Stimulated activated CD4-positive, alpha-beta T cell treated with anti-CD3 and anti-CD28 coated beads, Interleukin-4, amount 100 ng/mL, for 1 hour (primary cell): ENCODE measurements at places on chromosomes 12 and 14.

DNA sequence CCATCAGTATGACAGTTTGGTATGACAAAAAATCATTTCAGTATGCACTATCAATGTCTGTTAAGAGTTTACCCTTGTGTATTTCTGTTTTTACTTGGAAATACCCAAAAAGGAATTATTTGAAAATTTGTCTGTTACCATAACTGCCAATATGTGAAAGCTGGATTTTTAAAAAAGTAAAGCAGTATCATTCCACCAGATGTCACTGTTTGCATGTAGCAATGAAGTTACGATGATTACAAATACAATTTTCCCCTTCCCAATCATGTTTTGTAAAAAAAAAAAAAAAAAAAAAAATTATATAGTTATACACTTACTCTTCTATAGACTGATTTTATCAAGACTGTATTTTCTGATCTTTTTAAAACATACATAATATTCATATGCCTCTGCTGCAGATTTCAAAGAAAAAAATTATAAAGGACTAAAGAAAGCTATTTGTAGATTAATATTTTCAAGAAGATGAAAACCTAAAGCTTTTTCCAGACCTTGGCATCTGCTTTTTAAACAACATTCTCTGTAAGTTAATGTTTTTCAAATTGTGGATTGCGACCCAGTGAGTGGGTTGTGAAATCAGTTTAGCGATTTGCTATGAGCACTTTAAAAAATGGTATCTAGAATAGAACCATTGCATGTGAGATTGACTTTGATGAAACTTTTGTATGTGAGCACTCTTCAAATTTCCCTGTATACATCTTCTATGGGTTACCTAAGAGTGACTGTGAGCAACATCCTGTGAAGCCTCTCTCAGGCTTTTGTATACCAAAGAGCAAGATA lies 114.2 kb downstream of the TTC6 start:
- no peak for DNase-seq

DNA sequence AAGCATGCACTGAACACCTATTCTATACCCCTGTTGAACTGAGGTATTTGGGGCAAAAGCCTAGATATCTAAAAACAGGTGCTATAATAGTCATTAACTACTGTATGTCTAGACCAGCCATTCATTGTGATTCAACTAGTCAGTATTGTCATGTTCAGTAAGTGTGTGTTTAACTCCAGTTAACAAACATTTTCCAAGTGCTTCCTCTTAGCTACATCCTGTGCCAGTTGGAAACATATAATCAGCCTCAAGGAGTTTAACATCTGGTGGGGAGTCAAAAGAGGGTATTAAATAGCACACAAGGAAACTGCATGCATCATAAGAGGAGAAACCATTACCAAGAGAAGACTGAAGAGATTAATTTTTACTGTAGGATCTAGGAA lies 20.4 kb downstream of the TMTC1 start:
- DNase-seq = no peak

GRCh38 chr14:67918838-67919237 lies 99.3 kb downstream of the RAD51B start:
- DNase-seq = no peak

DNA sequence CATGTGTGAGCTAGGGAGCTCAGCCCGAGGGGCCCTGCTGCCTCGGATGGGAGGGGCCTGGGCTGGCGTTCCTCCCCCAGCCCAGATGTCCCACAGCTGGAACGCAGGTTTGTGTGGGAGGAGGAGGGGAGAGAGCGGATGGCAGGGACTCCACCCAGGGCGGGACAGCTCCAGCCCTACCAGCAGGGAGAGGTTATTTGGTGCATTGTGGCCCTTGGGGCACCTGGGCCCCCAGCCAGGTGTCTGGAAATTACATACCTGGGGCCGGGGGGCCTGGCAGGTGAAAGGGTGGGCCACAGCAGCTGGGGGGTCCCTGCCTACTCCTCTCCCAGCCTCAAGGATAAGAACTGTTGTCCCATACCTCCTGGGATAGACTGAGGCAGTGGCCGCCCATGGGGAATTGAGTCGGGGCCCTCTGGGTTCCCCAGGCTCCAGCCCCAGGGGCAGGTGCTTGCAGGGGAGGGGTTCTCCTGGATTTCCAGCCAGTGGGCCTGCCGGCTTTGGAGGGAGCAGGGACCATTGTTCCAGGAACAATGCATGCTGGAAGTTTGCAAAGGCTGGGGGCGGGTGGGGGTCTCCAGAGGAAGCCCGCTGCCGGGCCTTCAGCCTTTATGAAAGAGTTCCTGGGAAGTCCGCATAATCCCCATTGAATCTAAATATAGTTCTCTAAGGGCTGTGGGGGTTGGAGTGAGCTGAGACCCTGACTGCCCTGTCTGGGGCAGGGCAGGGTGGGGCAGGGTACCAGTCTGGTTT lies 1.2 kb downstream of the KIF26A start:
- no peak for DNase-seq

- DNase-seq = no peak
Measured at GRCh38 chr12:93602897-93603668, 30.6 kb downstream of the SOCS2 start.

- no peak for DNase-seq
Measured at GRCh38 chr12:130128790-130129735, 33.2 kb upstream of the FZD10 start.

GRCh38 chr12:53820514-53821306 lies 68.9 kb upstream of the CISTR start:
- no peak for DNase-seq

DNA sequence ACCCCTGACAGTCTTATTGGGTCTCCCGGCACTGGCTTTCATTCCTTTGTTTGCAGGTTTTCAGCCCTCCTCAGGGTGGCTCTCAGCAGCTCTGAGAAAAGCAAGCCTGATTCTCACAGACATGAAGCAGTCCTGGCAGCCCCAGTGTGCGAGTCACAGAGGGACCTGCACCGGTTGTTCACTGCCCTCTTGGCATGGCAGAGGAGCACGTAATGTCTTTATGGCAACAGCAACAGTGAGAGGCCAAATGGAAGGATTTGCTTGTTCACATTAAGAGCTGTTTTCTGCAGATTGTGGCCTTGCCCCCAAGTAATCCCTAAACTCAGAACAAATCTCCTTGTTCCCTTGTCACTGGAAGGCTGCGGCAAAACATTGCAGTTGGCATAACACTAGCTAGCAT lies 3.4 kb downstream of the KCNA5 start:
- DNase-seq = no peak

DNA sequence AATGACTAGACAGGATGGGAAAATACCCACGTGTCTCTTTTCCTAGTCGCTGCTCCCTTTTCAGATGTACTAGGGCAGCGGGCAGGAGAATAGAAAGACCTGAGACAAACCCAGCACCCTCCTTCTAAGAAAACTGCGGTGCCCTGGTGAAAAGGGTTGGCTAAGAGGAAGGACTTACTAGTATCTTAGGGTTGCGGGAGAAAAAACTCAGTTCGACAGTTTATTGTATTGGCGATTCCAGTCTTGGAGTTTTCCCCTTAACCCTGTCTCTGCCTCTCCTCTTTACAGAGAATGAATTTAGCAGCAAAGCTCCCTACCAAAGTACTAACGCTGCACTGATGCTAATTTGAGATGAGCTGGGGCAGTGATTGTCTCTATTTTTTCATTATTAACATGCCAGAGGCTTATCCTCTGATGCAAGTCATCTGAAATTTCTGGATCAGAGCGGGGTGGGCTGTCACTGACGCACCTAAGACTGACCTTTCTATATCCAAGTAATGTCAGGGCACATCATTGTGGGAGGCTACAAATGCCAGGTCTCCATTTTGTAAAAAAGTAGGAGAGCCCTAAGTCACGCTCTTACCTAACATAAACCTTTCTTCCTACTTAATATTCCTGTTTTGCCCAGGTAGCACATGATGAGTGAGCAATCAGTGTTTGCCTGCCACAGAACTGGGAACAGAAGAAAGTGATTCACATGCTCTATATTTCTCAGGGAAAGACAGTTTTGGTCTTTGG lies 916 bp upstream of the PAWR start:
- DNase-seq = no peak

- DNase-seq = no peak
Measured at GRCh38 chr14:63401646-63402045, 82.9 kb upstream of the GPHB5 start.

- no peak for DNase-seq
Measured at GRCh38 chr12:95573951-95574576, 22.8 kb upstream of the USP44 start.

DNA sequence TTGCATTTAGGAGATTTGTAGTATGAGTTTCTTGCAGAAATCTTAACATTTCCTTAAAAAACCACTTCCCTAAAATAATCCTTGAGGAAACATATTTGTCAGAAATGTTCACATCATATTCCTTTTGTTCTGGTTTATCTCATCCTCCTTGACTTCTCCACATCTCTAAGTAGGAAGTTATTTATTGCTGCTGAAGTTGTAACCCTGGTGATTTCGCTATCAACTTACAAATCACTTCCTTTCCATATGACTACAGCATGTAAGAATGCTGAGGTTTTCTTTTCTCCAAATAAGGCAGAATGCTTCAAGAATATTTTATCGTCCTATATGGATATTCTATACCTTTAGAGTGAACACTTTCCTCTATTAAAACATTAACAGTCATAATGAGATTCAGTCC lies 751.7 kb downstream of the NRXN3 start:
- no peak for DNase-seq

DNA sequence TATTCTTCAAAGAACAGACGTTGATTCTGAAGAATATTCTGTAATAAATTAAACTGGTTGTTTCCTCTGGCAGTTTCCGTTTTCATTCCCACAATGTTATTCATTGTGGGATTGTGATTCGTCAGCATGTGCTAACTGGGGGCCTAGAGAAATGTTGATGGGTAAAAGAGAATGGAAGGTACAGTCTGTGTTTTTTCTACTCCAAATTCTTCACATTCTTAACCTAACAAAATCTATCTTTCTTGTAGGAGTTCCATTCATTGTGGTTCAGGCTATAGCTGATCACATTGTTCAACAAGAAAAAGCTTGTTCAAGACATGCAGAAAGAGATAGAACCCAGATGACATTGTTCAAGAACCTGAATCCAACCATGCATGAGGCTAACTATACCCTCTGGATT lies 5.9 kb downstream of the CD163 start:
- DNase-seq = no peak

GRCh38 chr14:32709027-32709426 lies 229.7 kb upstream of the NPAS3 start:
- no peak for DNase-seq

DNA sequence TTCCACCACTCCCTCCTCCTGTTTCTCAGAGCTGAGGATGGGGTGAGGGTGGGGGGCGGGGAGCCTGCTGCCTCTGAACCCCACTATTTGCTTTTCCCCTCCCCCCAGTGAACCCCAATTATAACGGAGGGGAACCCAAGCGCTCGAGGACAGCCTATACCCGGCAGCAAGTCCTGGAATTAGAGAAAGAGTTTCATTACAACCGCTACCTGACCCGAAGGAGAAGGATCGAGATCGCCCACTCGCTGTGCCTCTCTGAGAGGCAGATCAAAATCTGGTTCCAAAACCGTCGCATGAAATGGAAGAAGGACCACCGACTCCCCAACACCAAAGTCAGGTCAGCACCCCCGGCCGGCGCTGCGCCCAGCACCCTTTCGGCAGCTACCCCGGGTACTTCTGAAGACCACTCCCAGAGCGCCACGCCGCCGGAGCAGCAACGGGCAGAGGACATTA lies 1.1 kb downstream of the HOXC4 start:
- no peak for DNase-seq

- DNase-seq = no peak
Measured at GRCh38 chr14:106803379-106803778, 1277.0 kb downstream of the TMEM121 start.

GRCh38 chr12:90922145-90922627 lies 32.8 kb downstream of the CCER1 start:
- DNase-seq = no peak

DNA sequence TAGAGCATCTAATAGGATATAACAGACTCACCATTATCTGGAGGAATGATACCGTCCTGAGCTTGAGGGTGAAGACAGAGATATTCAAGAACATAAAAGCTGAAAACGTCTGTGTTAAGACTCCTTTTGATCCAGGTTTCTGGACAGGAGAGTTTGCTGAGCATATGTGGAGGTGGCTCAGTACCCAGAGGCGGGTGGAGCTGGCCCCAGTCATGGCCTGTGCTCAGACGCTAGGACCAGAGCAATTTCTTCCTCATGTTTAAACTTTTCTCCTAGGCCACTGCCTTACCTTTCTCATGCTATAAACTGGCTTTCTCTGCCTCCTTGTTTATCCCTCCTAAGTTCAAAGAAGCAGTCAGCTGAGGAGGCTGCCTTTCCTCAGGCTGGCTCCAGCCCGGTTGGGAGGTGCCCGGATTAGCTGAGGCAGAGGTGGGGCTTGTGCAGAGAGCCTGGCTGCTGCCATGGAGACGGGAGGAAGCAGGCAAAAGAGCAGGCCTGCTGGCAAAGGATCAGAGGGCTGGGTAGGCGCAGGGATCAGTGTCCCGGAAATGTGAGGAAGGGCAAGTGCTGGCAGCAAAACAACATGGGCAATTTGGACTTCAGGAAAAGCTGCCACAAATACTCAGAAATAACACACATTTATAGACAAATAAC lies 13.7 kb downstream of the COA8 start:
- no peak for DNase-seq

- no peak for DNase-seq
Measured at GRCh38 chr12:110355073-110355472, 48.4 kb downstream of the ANAPC7 start.

DNA sequence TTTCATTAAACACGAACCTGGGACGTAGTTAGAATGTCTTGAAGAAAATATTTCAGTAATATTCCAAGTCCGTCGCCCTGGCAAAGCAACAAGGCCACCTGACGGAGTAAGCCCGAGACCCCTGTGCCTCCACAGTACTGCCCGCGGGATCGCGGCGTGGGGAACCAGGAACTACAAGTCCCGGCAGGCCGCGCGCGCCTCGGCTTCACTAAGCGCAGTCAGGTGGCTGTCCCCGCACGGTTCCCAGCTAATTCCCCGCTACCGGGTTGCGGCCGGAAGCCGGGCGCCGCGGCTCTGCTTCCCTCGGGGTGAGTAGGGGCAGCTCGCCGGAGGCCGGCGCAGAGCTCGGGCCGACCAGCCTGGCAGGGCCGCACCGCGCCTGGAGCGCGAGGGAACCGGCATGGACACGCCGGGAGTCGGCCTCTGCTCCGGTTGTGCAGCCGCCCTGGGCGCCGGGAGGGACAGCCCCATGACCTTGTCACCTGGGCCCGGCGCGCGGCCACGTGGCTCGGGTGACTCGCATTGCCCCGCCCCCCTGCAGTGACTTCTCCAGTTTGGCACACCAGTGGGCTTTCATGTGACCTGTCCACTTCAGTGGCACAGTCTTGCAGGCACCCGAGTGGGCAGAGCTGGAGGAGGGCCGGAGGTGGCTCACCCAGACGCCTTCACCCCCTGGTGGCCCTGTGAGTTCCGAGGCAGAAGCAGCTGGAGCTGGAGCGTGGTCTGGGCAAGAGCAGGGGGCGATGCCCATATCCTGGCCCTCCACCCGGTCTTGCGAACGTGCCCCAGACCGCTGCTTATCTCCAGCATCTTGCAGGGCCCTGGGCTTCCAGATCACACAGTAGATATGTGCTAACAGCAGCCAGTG lies at the start of gene ADCK1:
ADCK1 (plus strand) TSS at position 247 of the 868 bp plus-strand sequence. CDS start 18,870 bp downstream, outside the sequence.
- DNase-seq = peak; percentile 89

DNA sequence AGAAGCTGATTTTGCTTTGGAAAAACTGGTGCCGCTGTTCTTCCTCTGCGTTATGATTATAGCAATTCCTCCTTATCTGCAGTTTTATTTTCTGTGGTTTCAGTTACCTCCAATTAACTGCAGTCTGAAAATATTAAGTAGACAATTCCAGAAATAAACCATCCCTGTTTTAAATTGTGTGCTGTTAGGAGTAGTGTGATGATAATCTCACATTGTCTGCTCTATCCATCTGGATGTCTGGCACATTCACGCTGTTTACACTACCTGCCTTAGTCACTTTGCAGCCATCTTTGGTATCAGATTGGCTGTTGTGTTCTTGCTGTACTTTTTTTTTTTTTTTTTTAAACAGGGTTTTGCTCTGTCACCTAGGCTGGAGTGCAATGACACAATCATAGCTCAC lies 141.0 kb downstream of the GRIP1 start:
- no peak for DNase-seq
